GM20000 (cell line): ENCODE measurements at places on chromosomes 4 and X.

- DNase-seq: no peak
Measured at GRCh38 chrX:40079572-40079971, 18.2 kb downstream of the BCOR start.

DNA sequence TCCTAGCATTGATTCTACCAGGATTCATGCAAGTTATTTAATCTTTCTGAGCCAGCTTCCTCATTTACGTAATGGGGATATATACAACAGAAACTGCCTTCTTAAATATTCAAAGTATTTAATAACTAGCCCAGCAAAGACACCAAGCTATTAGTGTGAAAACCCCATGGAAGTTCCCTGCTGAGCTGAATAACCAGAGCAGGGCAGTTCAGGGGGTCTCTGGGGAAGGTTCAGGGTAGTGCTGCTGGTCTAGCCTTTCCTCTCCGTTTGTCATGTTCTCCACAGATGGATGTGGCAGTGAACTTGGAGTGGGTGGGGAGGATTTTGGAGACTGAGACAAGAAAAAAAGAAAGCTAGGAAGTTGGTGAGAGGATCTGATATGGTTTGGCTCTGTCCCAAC lies 240.8 kb upstream of the TAPT1 start:
- DNase-seq: no peak

DNA sequence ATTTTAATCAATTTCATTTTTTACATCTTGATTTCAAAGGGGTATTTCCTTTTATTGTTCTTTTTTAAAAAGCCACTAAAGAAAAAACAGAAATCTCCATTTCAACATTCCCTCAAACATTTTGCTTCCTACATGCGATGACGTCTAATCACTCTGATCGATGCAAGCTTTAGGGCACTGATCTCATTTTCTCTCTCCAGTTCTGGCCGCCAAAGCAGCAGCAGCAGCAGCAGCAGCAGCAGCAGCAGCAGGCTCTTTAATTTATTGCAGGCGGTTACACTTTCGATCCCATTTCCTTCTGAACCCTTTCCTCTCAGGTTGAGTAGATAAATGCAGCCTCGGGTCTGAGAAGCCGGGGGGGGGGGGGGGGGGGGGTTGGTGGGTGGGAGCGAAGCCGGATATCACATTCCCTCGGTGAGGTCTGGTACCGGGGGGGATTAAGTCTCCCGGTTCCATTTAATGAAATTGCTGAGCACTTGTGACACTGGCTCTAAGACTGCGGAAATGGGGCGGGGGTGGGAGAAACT lies 3.4 kb upstream of the PCDH7 start:
- DNase-seq: no peak

DNA sequence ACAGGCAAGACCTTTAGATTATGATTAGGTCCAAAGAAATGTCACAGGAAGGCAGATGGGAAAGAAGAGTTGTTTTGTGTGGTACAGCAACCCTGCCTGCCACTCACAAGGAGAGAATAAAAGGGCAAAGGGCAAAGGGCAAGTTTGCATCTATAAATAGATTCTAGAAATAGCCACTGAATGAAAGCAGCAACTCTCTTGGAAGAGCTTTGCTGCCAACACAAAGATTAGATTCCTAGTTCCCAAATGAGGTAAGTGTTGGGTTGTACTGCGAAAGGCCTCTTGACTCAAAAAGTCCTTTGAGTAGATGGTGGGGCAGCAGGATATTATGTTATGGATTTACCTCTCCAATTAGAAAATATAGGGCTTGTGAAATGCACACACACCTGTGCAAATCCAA lies 61.2 kb downstream of the MOSPD2 start:
- DNase-seq: no peak

DNA sequence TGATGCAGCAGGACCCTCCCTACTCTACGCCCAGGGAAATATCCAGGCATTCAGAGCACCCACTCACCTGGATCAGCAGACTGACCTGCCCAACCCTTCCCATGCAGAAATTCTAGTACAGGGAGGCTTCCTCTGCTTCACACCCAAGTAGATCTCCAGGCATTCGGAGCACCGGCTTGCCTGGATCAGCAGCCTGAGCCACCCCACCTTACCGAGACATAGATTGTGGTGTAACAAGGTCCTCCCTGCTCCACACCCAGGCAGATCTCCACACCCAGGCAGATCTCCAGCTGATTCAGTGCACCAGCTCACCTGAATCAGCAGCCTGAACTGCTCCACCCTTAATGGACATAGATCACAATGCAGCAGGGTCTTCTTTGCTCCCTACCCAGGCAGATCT lies 215.1 kb upstream of the CPEB2 start:
- no peak for DNase-seq

DNA sequence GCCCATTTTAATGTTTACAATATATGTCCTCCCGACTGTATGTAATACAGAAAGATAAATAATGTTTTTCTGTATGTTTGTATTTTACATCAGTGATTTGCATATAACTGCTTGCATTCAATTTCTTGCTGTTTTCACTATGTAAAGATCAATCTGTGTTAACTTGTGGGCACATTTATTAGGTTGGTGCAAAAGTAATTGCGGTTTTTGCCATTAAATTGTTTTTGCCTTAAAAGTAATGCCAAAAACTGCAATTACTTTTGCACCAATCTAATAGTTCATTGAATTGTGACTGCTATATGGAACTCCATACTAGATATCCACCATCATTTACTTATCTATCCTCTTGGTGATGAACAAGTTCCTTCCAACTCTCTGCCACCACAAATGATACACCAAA lies 73.9 kb upstream of the SRD5A3 start:
- no peak for DNase-seq

GRCh38 chr4:180280076-180280475 lies 1963.1 kb upstream of the TENM3 start:
- peak; percentile 16 for DNase-seq

DNA sequence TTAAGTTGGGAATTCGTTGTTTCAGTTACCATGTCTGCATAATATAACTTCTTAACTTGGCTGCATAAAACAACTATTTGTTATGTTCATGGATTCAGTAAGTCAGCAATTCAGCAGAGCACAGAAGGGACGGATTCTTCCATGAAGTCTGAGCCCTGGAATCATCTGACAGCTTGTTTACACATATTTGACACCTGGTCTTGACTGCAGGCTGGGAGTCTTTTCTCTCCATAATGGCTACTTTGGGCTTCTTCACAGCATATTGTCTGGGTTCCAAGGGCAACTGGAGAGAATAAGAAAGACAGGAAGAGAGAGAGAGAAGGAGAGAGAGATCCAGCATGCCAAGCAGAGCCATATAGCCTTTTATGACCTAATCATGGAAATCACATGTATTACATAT lies 23.1 kb downstream of the CENPC start:
- no peak for DNase-seq

GRCh38 chr4:914531-914930 lies 17.6 kb downstream of the GAK start:
- no peak for DNase-seq

DNA sequence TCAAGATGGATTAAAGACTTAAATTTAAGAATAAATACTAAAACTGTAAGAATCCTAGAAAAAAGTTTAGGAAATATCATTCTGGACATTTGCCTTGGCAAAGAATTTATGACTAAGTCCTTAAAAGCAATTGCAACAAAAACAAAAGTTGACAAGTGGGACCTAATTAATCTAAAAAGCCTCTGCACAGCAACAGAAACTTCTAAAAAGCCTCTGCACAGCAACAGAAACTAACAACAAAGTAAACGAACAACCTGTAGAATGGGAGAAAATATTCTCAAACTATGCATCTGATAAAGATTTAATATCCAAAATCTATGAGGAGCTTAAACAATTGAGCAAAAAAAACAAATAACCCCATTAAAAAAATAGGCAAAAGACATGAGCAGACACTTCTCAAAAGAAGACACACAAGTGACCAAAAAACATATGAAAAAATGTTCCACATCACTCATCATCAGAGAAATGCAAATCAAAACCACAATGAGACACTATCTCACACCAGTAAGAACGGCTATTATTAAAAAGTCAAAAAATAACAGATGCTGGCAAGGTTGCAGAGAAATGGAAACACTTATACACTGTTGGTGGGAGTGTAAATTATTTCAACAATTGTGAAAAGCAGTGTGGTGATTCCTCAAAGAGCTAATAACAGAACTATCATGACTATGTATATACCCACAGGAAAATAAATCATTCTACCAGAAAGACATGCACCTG lies 5.5 kb upstream of the OPRPN start:
- no peak for DNase-seq

GRCh38 chr4:36677112-36677511 lies 395.7 kb downstream of the DTHD1 start:
- DNase-seq: no peak

- no peak for DNase-seq
Measured at GRCh38 chrX:120372667-120373370, 10.9 kb downstream of the ATP1B4 start.

- DNase-seq: no peak
Measured at GRCh38 chr4:140837736-140838135, 81.6 kb upstream of the TBC1D9 start.

DNA sequence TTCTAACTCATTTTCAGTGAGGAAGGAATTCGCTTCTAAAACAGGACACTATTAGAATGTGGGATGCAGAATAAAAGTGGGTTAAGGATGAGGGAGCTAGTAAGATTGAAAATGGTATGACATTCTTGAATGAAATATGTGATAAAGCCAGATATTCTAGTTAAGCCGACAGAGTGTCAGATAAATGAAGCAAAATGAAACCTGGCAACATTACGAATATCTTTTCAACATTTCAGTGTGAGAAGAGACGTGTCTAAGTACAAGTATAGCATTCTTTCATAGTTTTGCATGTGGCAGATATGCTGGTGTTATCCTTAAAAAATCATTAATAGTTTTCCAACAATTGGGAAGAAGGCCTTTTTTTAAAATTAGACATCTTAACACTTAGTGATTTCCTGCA lies 1101.4 kb downstream of the RPA4 start:
- no peak for DNase-seq

GRCh38 chrX:155065035-155065734 lies 5.8 kb downstream of the CMC4 start:
- no peak for DNase-seq

GRCh38 chrX:150504397-150505182 lies 63.8 kb upstream of the MTM1 start:
- no peak for DNase-seq

- DNase-seq: peak; percentile 71
Measured at GRCh38 chrX:48911412-48912182, at the start of gene SLC35A2. Gene SLC35A2, minus strand, starts transcription at chrX:48911646. Its CDS starts 10 bp downstream, at chrX:48911636.

DNA sequence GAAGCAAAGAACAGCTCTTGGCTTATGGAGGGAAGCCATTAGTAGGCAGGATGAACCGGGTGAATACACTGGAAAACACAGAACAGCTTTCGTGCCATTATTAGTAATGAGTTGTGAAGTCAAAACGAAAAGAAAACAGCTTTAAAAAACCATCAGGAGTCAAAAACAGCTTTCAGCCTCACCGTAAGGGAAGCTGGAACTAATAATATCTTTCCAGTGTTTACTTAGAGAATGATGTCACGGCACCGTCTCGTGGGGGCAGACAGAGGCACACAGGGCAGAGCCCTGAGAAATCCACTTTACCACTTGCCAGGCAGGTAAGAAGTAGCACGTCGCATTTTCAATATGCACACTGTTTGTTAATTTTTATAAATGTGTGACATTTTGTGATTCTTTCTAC lies 37.9 kb upstream of the HMX1 start:
- no peak for DNase-seq

- DNase-seq: no peak
Measured at GRCh38 chrX:153401133-153401764, at the start of gene PNMA6E. Gene PNMA6E, minus strand, starts transcription at chrX:153401350. Its CDS starts 2,501 bp downstream, at chrX:153398849.
